ENCODE measurements at places on chromosomes 4 and X.

- DNase-seq: no peak
Measured at GRCh38 chrX:129403974-129404669, 119.2 kb downstream of the SMARCA1 start.

- DNase-seq: no peak
Measured at GRCh38 chr4:55269995-55270394, 76.0 kb upstream of the SRD5A3 start.

DNA sequence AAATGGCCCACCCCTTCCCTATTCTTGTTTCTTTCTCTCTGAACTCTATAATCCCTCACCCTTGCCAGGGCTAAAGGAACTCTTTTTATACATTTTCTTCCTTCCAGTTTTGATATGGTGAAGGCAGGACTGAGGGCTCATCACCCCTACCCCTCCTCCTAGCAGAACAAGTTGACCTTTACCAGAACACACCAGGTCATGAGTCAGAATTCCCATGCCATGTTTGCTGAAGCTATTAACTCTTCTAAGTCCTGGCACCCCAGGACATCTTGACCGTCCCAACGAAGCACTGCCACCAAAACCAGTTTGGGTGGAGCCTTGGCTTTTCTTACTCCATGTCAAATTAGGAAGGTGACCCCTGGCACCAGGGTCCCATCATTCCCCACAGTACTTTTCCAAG, 57.5 kb upstream of the DYNLT3 start:
- DNase-seq: no peak

DNA sequence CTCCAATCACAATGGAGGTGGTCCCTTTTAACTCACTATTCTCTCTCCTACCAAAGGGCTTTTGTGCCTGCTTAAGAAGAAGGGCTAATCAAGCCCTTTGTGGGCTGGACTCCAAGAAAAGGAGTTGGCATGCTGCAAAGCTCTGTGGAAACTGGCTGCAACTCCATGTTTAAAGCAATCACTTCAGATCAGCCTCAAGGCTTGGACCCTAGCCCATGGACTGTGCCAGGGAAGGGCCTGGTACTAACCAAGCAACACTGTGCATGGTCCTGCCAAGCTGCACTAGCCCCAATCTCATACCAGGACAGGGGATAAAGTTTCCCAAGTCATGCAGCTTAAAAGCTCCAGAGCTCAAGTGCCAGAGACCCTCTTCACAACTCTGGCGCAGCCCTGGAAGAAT, 86.7 kb downstream of the ATP8A1 start:
- no peak for DNase-seq

DNA sequence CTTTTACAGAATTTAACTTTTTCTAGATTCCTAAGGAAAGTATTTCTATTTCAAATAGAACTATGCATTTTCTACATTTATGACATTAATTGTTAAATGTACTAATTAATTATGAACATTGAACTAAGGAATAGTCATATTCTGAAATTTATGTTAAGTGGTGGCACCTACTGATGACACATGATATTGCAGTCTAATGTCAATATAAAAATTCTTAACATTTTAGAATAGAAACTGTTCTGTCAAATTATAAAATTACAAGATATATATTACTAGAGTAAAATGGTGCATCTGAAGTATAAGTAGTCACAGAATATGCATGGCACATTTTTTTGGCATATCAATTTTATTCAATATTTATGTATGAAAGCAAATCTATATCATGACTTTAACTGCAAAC, 40.2 kb upstream of the NDNF start:
- no peak for DNase-seq

- no peak for DNase-seq
Measured at GRCh38 chr4:150021483-150021882, 56.8 kb upstream of the DCLK2 start.

- no peak for DNase-seq
Measured at GRCh38 chrX:20414762-20415445, 148.2 kb upstream of the RPS6KA3 start.

DNA sequence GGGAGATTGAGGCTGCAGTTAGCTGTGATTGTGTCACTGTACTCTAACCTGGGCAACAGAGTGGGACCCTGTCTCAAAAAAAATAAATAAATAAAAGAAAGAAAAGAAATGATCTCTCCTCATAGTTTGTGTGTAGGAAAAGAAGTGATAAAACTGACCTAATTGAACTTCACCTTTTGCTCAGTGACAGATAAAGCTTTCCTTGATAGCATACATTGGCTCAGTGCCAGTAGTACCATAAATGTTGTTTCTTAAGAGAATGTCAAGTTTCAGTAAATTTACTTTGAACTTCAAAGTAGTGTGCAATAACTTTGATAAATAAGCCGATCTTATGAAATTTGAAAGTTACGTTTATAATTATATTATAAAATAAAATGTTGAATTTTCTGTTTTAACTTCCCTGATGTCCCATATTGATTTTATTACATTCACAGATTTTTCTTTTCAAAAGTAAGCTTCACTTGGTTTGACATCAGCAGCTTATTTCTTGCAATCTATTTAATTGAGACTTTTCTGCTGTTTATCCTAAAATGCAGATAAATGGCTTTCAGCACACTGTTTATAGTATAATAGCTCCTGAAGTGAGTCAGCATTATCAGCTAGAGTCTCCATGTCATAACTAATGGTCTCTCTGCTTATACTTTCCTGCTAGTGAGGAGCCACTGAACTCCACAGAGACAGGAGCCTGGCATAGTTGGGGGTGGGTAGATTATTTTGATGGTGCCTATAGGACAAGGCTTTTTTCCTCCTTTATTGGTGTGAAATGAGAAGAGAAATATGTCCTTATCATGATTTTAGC, 330.1 kb downstream of the BMPR1B start:
- DNase-seq: no peak

GRCh38 chr4:8280876-8281440, 11.4 kb downstream of the HTRA3 start:
- DNase-seq: no peak

GRCh38 chr4:136893573-136893972, 638.7 kb downstream of the PCDH18 start:
- DNase-seq: no peak

- DNase-seq: no peak
Measured at GRCh38 chr4:41360921-41361793, 104.4 kb downstream of the UCHL1 start.

DNA sequence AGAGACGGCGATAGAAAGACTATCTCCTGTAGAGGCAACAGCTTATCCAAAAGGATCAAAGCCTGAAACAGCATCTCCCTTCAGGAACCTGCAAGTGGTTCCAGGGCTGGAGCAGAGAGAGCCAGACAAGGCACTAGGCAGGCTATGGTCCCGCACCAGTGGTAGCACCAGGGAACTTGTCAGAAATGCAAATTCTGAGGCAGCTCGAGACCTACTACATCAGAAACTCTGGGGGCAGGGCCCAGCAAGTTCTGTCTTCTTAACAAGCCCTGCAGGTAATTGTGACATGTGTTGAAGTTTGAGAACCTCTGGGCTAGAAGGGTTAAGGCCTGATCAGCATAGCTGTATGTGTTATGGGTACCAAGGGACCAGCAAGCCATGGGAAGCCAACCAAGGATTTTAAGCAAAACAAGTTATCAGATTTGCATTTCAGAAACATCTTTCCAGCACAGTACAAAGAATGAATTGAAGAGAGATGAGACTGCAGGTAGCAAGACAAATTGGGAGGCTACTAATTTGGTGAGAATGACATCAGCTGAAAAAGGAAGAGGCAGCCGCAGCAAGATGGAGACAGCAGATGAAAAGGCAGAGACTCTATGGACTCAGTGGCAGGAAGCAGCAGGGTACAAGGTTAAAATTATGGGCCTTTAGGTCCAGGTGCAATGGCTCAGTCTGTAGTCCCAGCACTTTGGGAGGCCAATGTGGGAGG, 139.7 kb downstream of the TSPAN5 start:
- DNase-seq: no peak

DNA sequence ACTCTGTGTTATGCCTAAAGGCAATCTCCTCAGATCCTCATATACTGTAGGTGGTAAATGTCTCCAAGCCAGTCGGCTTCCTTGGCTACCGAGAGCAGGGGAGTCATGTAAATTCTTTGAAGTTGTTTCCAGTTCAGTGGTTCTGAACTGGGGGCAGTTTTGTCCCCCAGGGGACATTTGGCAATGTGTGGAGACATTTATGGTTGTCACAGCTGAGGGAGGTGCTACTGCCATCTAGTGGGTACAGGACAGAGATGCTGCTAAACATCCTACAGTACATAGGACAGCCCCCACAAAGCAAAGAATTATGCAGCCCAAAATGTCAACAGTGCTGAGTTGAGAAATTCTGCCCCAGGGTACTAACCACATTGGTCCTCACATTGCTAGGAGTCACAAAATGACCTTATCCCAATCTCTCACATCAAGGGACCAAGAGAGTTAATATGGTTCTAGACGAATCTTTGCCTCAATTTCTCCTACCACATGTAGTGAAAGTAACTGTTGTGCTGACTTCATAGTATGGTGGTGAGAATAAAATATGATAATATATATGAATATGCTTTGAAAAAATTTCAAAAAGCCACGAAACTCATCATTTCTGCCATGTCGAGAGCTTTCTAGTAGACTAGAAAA, 104.4 kb upstream of the ARHGAP24 start:
- DNase-seq: no peak

- no peak for DNase-seq
Measured at GRCh38 chrX:79182071-79182470, 37.6 kb downstream of the GPR174 start.

- DNase-seq: no peak
Measured at GRCh38 chr4:144969821-144970220, 128.2 kb downstream of the ANAPC10 start.

DNA sequence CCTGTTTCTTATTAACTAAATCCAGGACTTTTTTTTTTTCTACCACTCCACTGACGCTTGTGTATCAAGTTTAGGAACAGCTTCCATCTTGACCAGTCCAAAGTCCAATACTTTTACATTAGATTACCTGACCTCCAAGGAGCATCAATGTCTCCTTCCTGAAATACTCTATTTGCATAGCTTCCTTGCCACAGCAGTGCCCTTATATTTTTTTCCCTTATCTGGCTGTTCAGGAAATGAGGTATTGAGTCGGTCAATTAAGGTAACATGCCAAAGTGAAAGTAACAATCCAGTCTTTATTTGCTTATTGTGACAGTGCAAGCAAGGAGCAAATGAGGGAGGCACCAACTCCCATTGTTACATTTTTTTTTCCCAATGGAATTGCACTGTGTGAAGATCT, 730.8 kb upstream of the NDST4 start:
- no peak for DNase-seq

DNA sequence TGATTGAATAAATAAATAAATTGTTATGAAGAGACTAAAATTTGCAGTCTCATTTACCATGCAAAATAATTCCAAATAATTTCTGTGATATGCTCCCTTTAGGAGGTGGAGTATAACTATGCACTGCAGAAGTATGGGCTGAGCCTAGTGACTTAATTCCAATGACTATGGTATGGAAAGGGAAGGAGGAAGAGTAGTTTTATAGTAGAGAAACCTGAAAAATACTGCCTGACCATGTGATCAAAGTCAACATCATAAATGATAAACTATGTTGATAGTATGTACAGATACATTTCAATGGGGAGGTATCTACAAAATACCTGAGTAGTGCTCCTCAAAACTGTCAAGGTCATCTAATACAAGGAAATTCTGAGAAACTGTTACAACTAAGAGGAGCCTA, 14.6 kb downstream of the CXCL8 start:
- DNase-seq: no peak

DNA sequence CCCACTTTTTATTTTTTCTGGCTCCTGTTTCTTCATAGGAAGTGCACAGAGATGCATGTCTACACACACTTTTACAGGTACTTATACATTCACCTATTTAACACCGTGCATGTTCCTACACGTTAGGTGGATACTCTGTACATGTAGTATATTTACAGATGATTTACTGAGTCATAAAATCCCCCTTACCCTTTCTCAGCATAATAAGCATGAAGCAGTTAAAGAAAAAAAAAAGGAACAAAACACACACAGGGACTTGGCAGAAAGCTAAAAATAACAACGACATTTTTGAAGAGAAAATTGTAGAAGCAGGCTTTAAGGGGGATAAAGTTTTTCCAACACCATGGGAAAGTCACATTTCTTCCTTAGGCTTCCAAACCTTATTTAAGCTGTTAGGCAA, 96.4 kb upstream of the IQCM start:
- DNase-seq: no peak

DNA sequence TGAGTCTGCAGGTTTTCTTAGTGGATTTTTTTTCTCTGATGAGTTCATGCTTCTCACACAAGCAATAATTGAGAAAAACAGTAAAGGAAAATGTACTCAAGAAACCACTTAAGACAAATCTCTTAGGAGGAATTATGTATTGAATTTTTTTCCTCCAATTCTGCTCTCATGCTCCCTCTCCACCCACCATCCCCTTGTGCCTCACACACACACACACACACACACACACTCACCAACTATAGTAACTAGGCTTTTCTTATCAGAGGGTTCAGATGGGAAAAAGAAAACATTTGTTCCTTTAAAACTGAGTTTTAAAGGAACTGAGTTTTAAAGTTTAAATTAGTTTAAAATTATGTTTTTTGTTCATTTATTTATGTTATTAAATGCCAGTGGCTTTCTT, 47.0 kb upstream of the ANXA10 start:
- DNase-seq: no peak

DNA sequence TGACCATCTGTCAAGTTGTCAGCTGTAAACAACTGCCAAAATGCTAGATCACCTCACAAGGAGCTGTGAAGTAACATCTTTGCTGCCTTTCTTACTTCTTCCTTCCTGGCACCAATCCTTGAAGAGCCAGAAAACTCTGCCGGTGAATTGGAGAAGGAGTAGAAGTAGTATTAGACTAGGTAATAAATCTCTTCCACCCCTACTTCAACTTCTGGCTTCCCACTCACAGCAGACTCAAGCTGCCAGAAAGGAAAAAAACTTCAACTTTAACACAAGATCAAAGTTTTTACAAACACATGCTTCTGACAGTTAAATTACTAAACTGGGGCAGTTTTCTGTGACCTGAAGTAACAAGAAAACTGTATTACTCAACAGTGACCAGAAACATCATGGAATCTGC, 164.7 kb upstream of the SLC7A11 start:
- DNase-seq: no peak

GRCh38 chr4:173652283-173652931, 122.4 kb upstream of the HAND2 start:
- no peak for DNase-seq

- no peak for DNase-seq
Measured at GRCh38 chrX:43643662-43644061, 12.4 kb upstream of the MAOA start.

DNA sequence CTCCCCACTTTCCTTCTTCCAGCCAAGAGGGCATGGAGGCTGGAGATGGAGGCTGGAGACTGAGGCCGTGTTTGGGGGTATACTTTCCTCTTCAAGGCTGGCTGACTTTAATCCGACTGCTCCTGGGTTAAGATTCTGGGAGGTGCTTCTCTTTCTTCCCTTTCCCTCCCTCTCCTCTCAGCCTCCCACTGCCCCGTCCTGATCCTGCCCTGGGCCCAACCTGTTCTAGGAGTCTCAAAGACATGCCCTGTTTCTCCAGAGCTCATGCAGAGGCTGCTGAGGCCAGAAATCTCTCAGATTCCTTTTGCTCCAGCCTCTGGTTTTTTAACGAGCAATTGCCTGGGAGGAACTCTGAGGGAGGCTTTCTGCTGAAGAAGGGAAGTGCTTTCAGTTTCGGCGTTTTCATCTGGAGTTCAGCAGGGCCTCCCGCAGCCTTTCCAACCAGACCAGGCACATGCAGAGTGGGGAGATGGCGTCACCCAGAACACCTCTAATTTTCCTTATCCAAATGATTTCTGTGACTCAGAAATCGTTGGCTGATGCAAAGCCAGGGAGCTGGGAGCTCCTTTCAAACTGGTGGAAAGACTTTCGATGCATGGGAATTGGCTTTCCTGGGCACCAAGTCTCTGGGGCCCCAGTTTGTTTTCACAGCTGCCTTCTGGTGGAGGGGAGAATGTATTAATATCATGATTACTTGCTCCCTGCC, 34.5 kb upstream of the FAM9C start:
- no peak for DNase-seq

Data from activated CD8-positive, alpha-beta memory T cell treated with anti-CD3 and anti-CD28 coated beads for 1 hour (primary cell).